ENCODE measurements at places on chromosomes 1 and 21.
A peak's percentile ranks its signal among the peaks of the same experiment; 100 is the strongest.

DNA sequence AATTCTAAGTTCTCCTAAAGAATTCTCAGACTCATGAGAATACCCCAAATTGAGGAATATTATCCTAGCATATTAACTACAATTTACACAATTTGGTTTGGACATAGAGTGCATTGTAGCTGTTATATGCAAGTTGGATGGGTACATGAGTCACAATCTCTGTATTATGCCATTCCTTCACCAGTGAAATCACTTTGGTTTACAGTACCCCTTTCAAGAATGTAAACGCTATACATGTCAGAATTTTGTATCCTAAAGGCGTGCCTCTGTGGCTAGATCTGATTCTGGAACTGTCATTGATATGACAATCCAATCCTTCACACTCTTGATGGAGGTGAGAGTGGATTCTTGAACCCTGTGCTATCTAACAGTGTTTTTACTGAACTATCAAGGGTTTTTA, 6.7 kb upstream of the IL10RB start:
- no peak for DNase-seq

DNA sequence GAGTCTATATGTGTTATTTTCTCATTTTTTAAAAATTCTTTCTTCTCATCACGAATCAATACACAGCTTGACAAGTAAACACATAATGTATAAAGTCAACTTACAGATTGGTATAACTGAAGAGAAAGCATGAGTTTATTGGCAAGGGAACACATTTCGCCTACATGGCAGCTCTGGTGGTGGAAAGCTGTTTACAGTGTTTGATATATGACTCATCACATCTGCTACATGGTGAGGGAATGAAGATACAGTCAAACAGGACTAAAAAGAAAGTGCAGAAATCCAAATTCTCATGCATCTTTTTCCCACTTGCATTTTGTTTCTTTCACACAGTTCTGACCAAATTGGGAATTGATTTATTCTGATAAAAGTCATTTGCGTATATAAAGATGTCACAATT, 122.2 kb upstream of the ADGRL4 start:
- no peak for DNase-seq

DNA sequence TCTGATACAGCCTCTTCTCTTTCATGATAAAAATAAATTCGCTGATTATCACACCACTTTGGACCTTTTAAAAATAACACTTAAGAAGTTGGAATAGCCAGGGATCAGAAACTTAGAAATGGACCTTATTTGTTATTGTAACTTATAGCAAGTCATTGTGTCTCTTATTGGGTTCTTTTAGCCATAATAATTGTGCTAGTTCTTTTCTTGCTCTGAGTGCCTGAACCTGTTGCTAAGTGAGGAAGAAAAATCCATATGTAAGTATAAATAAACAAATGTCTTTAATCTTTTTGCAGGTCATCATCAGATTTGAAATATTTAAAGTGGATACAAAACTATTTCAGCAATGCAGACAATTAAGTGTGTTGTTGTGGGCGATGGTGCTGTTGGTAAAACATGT, 25.6 kb downstream of the CDC42 start:
- DNase-seq = no peak

DNA sequence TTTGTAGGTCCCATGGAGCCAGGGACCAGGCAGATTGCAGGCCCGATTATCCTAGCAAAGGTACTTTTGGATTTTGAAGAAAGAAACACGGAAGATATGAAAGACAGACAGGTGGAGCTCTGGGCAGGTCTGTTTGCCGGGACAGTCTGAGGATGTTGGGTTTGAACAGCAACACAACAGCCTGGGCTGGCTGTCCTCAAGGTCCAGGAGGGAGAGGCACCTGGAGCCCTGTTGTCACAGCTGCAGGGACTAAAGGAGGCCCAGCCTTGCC, 14.6 kb downstream of the H6PD start:
- DNase-seq = no peak

DNA sequence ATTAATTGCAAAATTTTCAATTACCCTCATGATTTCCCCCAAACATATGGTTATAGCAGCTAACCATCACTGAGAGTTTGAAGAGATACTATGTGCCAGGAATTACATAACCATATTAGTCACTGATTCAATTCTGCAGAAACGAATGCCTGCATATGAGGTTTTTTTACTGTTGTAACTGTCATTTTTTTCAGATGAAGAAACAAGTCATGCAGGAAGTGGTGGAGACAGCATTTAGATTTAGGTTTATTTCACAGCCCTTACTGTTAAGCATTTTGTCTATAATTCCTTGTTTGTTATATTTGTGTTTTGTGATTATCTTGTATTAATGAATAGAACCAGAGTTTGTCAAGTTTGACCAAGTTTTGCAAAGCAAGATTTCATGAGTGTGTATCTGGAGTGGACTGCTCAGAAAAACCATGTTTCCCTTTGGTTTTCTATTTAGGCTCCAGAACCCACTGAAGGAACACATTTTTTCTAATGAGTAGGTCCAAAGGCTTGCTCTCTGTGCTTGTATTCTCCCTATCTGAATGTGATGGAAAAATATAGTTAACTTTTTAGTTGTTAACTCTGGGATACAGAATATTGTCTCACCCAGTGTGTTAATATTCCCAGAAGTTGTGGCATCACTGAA, 308.5 kb upstream of the ADAMTS5 start:
- peak; percentile 92 for DNase-seq

DNA sequence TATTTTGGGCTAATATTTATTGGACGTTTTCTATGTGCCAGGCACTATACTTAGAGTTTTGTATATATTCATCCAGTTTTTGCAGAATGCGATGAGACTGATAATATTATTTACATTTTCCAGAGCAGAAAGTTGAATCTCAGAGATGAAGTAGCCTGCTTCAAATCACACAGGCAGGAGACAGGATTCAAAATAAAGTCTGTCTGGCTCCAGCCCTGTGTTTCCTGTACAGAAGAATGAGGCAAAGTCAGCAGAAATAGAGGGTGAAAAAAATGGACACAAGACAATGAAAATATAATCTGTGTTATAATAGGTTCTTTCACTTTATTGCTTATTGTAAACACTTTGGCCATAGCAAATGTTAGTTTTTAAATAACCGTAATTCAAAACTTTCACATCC, 107.2 kb downstream of the CYYR1 start:
- DNase-seq = no peak

Data from AML-193 (cell line).